ENCODE measurements at places on chromosomes 2 and 18. TPM values are rescaled to one million over a fixed set of nuclear protein-coding genes. Genes with fewer than 3 reads are reported as not detected.

Gene VAMP8
- 27.6 TPM for total RNA-seq

Gene RTP5
- total RNA-seq, result not detected

Gene SLC19A3
- not detected for total RNA-seq

Gene SLC23A3
- total RNA-seq, result not detected

Gene ARHGEF33
- total RNA-seq, result 0.59 TPM

Gene FOXI3
- not detected for total RNA-seq

- DNase-seq, result peak; percentile 69
Observed at GRCh38 chr2:215137741-215138340, 585 bp downstream of the ABCA12 start.

- no peak for DNase-seq
Observed at GRCh38 chr2:239765911-239766310, 259.2 kb downstream of the NDUFA10 start.

- DNase-seq, result no peak
Observed at GRCh38 chr2:219523031-219523671, 8.9 kb downstream of the ASIC4 start.

- no peak for DNase-seq
Observed at GRCh38 chr2:41709702-41710599, 337.9 kb upstream of the PKDCC start.

DNA sequence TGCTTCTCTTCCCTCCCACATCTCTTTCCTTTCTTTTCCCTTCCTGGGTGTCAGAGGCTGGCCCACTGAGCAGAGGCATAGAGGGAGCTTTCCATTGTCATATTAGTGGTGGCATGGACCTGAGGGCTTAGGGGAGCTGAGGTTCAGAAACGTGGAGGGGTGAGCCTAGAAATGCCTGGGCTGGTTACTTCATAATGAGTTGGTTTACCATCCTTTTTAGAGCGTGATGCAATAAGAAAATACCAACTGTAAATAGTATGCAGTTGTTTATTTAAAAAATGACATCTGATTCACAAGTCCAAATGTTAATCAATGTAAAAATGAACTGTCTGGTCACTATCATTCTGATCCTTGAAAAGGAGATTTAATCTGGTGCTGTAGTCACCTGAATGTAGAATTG, 46.3 kb downstream of the MYO1B start:
- DNase-seq, result no peak

GRCh38 chr18:79245517-79246001, 150.2 kb upstream of the NFATC1 start:
- DNase-seq, result peak; percentile 85

GRCh38 chr2:95062242-95063085, 37.0 kb downstream of the MAL start:
- DNase-seq, result no peak

DNA sequence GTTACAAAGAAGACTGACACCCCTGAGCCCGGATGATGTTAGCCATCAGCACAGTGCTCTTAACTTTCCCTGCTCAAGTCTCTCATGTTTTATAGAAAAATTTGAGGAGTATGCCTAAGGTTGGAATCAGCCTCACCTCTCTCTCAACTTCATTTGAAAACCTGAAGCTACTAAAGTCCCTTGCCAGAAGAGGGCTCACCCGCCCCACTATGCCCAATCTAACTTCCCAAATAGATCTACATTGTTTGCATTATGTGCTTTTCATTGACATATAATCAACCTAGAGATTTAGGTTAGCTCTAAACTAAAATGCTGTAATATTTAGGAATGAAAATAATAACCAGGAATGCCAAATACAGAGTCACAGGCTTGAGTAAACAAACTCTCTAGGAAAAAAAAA, 305.4 kb downstream of the NCKAP5 start:
- no peak for DNase-seq

- peak; percentile 3 for DNase-seq
Observed at GRCh38 chr2:44579837-44580230, 218.1 kb downstream of the CAMKMT start.

DNA sequence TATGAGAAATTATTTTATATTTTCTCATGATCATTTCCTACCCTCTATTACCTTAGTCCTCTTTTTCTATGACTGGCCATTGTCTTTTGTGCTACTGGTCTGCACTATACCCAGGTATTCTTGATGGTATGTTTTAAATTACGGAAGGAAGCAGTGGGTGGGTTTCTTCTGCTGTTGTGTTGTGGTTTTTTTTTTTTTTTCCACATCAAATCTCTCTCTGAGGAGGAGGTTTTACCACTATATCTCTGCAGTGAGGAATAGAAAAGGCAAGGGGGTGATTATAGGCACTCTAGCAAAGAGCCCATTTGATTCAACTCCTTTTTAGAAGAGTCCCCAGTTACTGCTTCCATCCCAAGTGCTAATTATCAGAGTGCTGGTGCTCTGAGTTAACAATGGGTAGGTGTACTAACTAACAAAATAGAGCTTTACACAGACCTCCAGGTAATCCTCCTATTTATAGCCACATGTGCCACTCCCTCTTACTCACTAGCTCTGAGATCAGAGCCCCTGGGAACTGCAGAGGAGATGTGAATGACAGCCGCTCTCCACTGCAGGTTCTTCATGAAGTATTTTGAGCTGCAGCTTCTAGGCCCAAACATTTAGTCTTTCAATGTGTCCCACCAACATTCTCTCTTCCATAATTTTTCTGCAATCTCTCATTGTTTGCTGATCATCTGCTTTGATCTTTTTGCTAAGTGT, 301.6 kb upstream of the GULP1 start:
- DNase-seq, result no peak

GRCh38 chr2:9008951-9009664, 5.6 kb upstream of the MBOAT2 start:
- DNase-seq, result no peak

GRCh38 chr2:222504719-222505118, 80.4 kb downstream of the SGPP2 start:
- no peak for DNase-seq

GRCh38 chr2:190451561-190452176, 43.5 kb downstream of the MFSD6 start:
- DNase-seq, result peak; percentile 29

GRCh38 chr18:63271881-63272299, 47.7 kb downstream of the BCL2 start:
- no peak for DNase-seq

- peak; percentile 71 for DNase-seq
Observed at GRCh38 chr2:133658020-133658903, 90.0 kb upstream of the NCKAP5 start.
